ENCODE measurements at places on chromosomes 7 and 10.

DNA sequence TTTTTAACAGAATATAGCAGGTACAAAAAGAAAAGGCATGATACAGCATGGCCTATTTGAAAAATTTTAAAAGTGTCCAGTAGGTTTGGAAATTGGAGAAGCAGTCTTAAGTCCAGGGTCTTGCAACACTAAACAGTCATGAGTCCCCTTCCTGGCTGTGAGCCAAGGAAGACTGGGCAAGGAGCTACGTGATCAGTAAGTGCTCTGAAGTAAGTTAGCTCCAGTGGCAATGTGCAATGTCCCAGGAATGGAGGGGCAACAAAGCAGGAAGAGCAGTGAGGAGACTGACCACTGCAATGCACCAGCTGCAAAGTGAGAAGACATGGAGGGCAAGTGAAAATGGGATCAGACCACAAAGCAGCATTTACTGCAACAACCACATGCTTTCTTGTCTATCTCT is 72.9 kb upstream of the GRID1 start:
- DNase-seq: peak; percentile 62

GRCh38 chr10:76268530-76268929 is 837.1 kb downstream of the LRMDA start:
- DNase-seq: no peak

DNA sequence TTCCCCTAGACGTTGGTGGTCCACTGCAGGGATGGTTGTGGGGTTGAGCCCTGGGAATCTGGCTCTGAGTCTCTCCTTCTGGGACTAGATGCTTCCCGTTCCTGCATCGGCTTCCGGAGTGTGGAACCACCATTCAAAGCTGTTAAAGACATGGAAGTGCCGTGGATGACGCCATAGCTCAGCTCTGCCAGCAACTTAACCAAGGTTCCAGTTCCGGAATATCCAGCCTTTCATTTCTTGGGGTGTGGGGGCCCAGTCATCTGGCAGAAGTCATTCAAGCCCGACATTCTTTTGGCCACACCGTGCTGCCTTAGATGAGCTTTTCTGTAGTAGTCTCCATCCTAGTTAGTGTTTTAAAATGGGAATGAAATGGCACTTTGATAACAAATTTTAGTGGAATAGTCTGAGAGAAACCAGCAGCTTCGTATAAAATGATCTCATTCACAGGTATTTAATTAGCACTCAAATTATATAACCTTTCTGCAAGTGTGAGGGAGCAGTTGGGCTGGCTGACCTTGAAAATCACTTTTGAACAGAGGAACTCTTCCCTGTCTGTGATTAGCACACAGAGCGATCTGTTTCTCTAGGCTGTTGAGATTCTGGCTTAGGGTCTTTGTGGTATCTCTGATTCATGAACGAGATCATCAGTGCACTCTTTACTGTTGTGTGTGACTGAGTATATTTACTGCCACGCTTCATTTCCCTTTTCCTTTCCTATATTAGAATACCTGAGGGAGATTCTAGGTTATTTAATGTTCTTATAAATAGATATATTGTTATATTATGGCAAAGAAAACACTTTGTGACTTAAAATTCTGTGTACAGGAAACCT is 19.9 kb downstream of the LMTK2 start:
- DNase-seq: no peak

GRCh38 chr7:105619590-105619989 is 38.3 kb upstream of the EFCAB10 start:
- no peak for DNase-seq

DNA sequence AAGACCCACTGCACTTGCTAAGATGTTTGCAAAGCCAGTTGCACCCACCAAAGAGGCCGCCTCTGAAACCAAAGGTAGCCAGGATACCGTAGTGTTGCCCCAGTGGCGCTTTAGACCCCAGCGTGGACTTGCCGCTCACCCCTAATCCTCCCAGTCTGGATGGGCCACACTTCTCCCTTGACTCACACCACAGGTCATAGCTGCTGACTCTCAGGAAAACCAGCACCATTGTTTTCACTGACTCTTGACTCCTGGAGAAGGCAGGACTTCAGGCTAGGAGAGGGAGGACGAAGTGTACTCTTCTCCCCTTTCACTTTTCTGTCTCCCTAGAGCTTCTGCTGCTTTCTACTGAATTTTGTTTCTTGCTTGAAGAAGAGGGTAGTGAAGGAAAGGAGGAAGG is 22.3 kb downstream of the RAB19 start:
- no peak for DNase-seq

- DNase-seq: no peak
Observed at GRCh38 chr7:12085516-12085915, 125.6 kb upstream of the TMEM106B start.

- DNase-seq: no peak
Observed at GRCh38 chr7:157401567-157402387, 65.0 kb downstream of the DNAJB6 start.

DNA sequence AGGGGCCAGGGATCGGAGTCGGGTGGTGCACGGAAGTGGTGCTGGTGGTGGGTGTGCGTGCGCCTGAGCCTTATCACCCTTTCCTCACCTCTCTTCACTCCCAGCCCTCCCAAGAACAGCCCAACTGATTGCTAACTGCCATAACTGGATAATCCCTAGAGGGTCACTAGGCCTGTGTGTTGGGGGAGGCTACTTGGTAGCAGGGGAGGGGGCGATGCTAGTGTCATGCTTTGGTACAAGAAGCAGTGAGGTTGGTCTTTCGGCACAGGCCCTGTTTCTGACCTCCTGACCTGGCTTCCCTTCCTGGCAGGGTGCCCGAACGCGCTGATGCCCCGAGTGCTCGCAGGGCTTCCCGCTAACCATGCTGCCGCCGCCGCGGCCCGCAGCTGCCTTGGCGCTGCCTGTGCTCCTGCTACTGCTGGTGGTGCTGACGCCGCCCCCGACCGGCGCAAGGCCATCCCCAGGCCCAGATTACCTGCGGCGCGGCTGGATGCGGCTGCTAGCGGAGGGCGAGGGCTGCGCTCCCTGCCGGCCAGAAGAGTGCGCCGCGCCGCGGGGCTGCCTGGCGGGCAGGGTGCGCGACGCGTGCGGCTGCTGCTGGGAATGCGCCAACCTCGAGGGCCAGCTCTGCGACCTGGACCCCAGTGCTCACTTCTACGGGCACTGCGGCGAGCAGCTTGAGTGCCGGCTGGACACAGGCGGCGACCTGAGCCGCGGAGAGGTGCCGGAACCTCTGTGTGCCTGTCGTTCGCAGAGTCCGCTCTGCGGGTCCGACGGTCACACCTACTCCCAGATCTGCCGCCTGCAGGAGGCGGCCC is 652 bp downstream of the KAZALD1 start:
- no peak for DNase-seq

GRCh38 chr7:98399890-98400541 is 874 bp downstream of the BAIAP2L1 start:
- DNase-seq: no peak

DNA sequence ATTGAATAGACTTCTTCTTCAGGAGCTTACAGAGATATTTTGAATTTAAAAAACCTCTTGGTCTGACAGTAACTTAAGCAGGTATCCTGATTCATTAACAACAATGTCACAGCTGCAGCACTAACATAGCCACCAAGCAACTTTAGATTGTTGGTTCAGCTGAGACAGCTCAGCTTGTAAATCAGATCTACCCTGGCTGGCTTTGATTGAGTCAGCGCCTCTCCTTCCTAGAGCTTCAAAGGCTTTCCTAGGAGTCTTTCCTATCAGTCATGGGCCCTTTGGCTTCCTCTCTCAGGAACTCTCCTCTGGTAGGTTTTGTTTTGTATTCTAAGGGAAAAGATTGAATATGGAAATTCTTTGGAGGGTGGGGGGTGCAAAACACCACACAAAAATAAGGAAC is 70.7 kb upstream of the STEAP4 start:
- DNase-seq: no peak

- DNase-seq: no peak
Observed at GRCh38 chr10:12443026-12443425, 93.7 kb downstream of the CAMK1D start.

- no peak for DNase-seq
Observed at GRCh38 chr10:110613996-110614495, 30.1 kb upstream of the RBM20 start.

GRCh38 chr10:100245484-100246220 is 16.3 kb upstream of the CHUK start:
- no peak for DNase-seq

DNA sequence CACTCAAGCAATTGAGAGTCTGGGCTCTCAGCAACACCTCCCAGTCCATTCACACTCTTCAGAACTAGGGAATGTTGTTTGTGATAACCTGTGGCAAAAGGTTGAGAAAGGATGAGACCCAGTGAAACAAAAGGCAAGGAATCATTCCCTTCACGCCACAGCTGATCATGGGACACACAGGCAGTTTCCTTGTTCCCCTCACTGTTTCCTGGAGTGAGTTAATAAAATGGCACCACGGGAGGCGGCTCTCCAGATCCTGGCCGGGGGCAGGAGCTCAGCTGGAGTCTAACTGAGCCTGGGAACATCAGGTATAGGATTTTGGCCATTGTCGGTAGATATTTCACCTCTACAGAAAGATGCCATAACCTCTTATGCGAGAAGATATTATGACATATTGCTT is 107.3 kb upstream of the FAM171A1 start:
- no peak for DNase-seq

DNA sequence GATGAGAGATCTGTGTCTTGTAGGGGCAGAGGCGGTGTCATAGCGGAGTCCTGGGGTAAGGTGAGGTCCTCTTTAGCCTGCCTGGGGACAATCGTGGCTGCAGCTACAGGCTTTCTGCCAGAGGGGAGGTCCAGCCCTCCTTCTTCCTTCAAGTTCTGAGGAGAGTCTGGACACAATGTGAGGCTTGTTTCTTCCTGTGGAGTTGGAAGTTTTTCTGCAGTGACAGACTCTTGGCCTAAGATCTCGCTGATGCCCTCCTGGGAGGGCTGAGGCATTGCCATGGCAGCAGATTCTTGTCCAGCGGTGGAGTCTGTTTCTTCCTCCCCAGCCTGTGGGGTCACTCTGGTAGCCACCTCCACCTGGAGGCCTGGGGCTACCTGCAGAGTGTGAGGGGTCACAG is 4.4 kb downstream of the NACAD start:
- DNase-seq: no peak

DNA sequence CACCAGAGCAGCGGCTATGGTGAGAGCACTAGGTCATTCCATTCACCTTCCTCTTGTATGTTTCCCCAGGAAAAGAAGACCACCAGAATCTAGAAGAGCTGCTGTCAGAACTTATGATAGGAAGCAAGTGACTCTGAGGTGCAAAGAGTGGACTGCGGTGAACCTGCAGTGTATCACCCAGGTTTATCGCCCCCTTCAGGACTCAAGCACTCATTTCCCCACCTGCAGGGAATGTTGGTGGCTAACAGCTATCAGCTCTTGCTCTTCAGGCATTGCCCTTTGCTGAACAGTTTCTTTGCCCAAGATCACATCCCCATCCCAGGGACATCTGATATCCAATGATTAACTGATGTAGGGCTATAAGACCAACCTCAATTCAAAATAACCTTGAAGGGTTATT is 66.3 kb upstream of the IL6 start:
- no peak for DNase-seq

DNA sequence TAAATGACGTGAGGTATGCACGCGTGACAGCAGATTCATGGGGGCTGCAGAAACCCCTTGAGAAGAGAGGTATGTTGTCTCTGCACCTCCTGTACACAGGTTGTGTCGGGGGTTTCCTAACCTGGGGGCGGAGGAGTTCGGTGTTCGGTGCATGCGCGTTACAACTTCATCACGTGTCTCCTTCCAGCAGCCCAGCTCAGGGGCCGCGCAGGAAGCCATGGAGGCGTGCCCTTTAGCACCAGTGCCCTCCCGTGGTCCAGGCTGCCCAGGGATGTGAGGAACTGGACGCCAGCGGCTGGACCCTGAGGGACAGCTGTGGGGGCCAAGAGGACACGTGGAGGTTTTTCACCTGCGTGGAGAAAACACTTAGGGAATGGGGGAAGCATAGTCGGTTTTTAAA is 186.4 kb downstream of the EBF3 start:
- no peak for DNase-seq

GRCh38 chr7:155724327-155725005 is 80.0 kb downstream of the RBM33 start:
- no peak for DNase-seq

- DNase-seq: no peak
Observed at GRCh38 chr10:116741391-116742351, 695 bp downstream of the HSPA12A start.

- no peak for DNase-seq
Observed at GRCh38 chr10:24238519-24239247, 29.7 kb downstream of the KIAA1217 start.

DNA sequence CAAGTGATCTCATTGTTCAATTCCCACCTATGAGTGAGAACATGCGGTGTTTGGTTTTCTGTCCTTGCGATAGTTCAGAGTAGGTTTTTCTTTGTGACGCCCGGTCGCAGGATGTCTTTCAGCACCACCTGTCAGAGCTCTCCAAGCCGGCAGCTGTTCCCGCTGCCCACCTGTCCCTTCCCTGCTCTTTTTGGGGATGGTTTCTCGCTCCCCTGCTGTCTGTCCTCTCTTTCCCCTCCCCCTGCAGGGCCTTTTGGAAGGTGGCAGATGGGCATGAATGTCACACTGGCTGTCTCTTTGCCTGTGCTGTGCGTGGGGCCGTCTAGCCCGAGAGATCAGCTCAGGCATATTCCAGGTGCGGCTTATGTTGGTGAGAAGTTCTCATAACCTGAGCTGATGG is 137.0 kb downstream of the GRK5 start:
- DNase-seq: no peak

DNA sequence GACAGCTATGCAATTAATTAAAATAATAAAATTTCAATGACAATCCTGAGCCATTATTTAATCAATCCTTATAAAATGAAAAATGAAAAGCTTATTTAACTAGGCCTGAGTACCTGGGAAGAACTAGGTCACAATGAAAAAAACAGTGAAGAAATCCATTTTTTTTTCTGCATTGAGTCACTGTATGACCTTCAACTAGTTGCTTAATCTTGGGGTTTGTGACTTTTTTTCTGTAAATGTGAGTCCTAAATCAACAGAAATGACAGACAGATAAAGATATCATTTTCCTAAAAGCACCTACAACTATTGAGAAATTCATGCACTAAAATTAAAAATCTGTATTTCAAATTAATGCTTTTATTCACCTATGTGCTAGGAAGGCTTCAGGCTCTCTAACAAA is 96.8 kb downstream of the TMEM26 start:
- DNase-seq: no peak

Data from thoracic aorta (tissue), 2 donors.